ENCODE measurements at places on chromosomes 16 and 17.

DNA sequence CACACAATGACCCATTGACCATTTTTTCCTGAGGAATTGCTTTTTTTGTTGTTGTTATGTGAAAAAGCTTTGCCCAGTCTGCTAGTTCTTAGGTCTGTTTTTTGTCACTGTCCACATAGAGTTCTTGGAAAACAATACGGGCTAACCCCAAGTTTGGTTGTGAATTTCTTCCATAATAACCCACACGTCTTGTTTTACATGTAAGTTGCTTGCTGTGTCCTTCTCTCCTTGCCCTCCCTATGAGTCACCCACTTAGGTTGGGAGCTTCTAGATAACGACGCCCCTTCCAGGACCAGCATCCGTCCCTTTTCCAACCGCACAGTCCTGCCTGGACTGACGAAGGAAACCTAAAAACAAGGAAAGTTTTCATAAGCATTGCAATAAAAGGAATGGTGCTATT, 175.3 kb upstream of the HS3ST3A1 start:
- DNase-seq, result no peak

GRCh38 chr16:53232826-53233529, 178.2 kb downstream of the CHD9 start:
- DNase-seq, result no peak

DNA sequence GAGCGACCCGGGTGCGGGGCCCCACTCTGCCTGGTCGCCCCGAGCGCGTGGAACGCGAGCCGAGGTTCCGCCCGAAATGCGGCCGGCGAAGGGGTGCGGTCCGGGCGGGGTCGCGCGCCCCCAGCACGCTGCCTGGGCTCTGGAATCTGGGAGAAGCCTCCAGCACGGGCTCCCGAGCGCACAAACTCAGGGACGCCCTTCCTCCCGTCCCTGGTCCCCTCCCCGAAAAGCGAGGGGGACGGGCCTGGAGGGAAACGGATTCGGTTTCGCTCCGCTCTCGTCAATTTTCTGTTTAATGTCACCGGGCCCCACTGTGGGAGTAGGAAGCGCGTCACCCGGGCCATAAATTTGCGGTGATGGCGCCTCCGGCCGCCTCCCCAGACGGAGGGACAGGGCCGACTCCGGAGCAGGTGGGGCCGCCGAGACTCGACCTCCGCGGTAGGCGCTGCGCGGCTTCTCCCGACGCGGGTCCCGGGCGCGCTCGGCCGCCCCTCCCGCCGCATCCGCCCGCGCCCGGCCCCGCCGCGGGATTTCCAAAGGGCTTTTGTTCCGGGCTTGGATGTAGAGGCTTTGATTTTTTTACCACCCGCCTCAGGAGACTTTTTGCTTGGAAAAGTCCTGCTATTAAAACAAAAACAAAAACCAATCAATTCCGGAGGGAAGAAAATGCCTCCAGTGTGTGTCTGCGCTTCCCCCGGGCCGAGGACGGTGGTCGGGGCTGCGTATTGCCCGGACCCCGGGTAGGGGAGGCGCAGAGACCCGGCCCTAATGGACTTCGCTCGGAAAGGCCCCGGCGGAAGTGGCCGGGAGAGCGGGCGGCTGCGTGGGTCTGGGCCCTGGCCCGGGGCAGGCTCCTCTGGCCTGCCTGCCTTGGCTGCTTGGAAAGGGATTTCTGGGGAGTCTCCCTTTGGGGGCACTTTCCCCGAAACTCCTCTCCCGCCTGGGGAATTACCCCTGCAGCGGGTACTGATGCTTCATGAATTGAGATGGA, 7.9 kb upstream of the BAHCC1 start:
- DNase-seq, result peak; percentile 97

DNA sequence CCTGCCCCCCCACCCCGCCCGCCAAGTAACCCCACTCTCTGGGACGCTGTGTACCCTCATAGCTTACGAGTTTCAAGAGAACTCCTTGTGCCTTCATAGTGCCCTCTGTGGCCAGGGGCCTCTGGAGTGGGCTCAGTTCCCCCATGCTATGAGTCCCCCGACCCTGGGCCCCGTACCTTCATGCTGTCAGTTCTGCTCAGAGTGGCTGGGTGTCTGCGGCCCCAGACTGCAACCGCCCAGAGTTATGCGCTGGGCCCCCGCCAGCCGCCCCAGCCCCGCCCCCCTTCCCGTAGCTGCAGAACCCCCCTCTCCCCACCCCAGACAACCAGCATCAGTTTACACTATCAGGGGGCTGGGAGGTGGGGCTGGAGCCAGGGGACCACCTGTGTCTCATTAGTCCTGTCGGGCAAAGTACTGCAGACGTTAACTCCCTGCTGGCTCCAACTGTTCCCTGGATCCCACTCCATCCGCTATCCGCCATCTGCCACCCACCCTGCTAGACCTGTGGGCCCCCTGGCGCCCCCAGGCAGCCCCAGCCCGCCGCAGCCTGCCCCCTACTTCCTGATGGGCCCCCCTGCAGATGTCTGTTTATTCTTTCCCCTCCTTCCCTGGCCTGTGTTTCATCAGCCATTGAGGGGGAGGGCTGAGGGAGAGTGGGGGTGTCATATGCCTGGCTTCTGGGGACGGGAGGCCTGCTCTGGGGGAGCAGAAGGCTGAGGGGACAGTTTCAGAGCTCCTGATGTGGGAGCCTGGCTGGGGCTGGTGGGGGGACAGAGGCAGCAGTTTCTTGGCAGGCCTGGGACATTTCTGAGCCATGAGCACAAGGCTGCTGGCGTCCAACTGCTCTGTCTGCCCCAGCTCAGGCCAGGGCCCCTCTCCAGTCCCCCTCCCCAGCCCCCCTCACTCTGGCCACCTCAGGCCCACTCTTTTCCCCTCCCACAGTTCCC, at the start of gene MFAP4:
Gene MFAP4, minus strand, starts transcription at position 217 of the 947 bp plus-strand sequence. Its CDS starts 35 bp downstream, at position 182.
- DNase-seq, result no peak

GRCh38 chr16:79838496-79839259, 238.1 kb upstream of the MAF start:
- DNase-seq, result no peak

DNA sequence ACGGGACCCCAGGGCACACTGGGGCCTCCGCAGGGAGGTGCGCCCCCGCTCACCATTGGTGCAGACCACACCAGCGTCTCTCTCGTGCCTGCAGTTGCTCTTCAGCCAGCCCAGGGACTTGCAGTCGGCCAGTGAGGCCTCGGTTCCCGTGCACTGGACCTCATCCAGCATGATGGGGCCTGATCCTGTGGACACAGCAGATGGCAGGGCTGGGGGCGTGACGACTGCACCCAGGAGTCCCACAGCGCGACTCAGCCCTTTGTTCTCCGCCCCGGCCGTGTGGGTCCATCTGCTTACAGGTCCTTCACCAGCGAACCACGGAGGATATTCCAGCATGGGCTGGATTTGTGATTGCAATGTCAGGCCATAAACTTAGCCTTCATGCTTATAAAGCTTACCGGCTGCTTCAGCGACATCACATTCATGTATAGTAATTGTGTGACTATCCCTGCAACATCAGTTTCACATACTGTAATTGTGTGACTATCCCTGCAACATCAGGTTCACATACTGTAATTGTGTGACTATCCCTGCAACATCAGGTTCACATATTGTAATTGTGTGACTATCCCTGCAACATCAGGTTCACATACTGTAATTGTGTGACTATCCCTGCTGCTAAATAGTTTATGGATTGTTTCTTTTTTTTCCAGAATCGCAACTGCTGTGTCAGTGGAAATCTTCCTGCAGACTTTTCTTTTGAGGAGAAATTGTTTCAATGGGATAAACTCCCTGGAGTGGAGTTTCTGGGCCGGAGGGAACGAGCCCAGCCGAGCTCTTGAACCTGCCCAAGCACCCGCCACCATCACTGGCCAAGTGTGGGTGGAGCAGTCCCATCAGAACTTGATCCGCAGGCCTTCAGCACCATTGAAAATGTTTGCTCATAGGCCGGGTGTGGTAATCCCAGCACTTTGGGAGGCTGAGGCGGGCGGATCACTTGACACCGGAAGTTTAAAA, 4.8 kb downstream of the LGALS3BP start:
- DNase-seq, result peak; percentile 26

GRCh38 chr17:42997390-42997983, 732 bp upstream of the RPL27 start:
- DNase-seq, result no peak

- no peak for DNase-seq
Measured at GRCh38 chr16:58413359-58413758, 21.1 kb downstream of the GINS3 start.

DNA sequence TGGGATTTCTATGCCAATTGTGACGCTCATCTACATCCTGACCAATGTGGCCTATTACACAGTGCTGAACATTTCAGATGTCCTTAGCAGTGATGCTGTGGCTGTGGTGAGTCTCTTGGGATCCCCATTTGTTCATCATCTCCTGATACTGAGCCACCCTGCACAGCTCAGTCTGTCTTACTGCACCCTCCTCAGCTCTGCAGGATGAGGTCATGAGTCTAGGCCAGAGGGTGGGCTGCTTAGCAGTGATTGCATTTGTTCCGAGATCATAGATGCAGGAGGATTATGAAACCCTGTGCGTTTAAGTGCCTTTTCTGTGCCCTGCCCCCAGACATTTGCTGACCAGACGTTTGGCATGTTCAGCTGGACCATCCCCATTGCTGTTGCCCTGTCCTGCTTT, 19.5 kb downstream of the SLC7A6OS start:
- DNase-seq, result peak; percentile 25

GRCh38 chr17:15341385-15341849, at the start of gene TEKT3:
Gene TEKT3, minus strand, starts transcription at chr17:15341597. Its CDS starts 10,012 bp downstream, at chr17:15331585.
- peak; percentile 57 for DNase-seq

- DNase-seq, result no peak
Measured at GRCh38 chr16:57043248-57043647, 49.1 kb upstream of the CPNE2 start.

GRCh38 chr16:85498607-85499006, 114.5 kb upstream of the GSE1 start:
- no peak for DNase-seq

DNA sequence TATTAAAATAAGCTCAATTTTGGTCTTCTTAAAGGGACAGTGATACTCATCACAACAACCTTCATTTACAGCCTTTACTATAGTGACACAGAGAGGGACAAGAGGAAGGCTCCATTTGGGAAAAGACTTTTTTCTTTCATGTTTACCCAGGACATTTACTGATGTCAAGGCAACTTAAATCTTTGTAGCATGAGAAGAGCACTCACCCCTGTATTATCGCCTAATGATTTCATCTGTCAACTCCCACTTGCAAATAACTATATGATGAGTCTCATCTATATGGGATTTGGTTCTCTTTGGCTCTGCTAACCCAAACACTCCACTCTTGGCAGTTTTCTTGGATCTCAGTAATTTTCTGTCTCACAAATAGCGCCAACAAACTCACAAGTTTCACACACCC, 24.1 kb downstream of the BLMH start:
- no peak for DNase-seq

DNA sequence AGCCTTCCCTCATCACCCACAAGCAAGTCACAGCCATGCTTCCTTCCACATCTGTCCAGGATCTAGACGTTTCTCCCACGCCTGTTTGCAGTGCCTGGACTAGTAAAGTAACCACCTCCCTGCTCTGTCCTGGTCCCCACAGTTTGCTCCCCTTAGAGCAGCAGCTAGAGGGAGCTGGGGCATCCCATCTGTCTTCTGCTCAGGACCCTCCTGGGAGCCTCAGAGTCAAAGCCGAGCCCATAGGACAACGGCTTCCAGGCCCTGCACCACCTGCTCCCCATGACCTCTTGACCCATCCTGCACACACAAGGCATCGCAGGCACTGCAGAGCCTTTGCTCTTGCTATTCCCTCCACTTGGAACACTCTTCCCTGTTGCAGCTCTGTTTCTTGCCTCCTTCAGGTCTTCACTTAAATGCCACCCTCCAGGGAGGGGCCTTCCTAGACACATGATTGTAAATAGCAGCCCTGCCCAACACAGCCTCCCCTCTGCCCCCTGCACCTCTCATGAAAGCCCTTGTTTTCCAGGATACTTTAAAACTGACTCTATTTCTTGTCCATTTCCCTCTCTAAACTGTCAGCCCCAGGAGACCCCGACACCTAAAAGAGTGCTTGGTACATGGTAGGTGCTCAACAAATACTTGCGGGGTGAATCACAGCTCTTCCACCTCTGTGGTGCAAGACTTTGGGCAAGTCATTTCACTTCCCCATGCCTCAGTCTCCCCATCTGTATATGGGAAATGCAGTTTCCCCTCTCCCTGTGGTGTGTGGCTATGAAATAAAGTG, 3.1 kb downstream of the NATD1 start:
- no peak for DNase-seq

- peak; percentile 56 for DNase-seq
Measured at GRCh38 chr16:12815361-12815760, 11.7 kb upstream of the CPPED1 start.

DNA sequence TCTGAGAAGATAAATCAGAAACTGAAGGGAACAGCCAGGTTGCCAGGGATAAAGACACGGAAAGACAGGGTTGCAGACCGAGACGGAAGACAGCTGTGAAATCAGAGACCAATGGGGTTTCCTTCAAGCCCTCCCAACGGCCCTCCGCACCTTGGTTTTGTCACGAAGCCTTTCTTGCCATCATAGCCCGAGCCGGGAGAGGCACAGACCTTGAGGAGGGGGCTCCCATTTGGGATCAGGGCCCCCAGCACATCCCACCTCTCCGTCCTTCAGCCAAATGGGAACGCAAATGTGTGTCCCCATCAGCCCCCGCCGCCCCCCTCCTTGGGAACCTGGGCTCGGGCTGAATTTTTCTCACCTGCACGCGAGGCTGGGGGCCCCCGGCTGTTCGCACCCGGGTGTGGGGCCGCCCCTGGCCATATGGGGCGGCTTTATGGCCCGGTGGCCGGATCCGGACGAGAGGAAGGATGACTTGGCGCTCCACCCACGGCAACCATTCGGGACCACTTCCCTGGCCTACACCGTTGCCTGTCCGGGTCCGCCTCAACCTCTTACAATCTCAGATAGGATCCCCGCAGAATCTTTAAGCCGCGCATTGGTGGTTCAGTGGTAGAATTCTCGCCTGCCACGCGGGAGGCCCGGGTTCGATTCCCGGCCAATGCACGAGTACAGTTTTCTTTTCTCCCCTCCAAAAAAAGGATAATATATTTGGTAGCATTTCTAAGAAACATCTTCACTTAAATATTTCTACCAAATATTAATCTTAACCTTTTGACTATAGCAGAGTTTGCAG, 1.4 kb upstream of the HES7 start:
- DNase-seq, result peak; percentile 81

- DNase-seq, result peak; percentile 5
Measured at GRCh38 chr17:1878419-1879121, 48.8 kb downstream of the RPA1 start.

DNA sequence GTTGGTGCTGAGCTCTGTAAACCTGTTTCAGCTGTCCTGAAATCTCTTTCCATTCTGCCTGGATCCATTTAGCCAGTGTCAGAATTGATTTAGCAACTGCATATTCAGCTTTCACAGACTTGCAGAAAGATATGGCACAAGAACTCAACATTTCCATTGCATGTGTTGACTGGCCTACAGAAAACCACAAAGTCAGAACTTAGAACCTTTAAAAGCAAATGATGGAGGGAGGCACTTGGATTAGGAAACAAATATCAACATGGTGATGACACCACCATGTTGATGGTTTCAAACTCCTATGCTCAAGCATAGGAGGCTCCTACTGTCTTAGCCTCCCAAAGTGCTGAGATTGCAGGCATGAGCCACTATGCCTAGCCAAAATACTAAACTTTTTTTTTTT, 52.3 kb upstream of the ARL6IP1 start:
- no peak for DNase-seq

GRCh38 chr16:59596693-59597092, 862.6 kb upstream of the GOT2 start:
- no peak for DNase-seq

Measured in suppressor macrophage treated with lipopolysaccharide for 4 hours (primary cell).